Activated T-helper 9 cell treated with anti-CD3 and anti-CD28 coated beads, Interleukin-2, amount 50 U/mL, for 16 hours (primary cell): ENCODE measurements at places on chromosomes 2 and 18.

DNA sequence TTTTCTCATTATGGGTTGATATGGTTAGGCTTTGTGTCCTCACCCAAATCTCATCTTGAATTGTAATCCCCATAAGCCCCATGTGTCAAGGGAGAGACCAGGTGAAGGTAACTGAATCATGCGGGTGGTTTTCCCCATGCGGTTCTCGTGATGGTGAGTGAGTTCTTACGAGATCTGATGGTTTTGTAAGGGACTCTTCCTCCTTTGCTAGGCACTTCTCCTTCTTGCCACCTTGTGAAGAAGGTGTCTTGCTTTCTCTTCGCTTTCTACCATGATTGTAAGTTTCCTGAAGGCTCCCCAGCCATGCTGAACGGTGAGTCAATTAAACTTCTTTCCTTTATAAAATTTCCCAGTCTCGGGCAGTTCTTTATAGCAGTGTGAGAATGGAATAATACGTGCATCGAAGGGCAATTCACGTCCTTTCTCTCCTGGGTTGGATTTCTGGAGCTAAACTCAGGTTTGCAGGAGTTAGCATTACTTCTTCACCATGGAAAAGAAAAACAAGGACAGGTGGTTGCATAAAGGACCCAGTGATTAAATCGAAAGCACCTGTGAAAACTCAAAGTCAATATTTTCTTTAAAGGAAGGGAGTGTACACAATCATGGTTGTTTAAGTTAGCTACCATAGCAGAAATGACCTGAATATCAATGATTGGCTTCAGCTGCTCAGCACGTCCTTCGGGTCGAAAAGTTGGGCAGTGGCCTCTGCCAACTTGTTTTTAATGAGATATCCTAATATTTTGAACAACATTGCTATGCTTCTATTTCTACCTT lies 54.1 kb downstream of the CDC42EP3 start:
- no peak for DNase-seq

DNA sequence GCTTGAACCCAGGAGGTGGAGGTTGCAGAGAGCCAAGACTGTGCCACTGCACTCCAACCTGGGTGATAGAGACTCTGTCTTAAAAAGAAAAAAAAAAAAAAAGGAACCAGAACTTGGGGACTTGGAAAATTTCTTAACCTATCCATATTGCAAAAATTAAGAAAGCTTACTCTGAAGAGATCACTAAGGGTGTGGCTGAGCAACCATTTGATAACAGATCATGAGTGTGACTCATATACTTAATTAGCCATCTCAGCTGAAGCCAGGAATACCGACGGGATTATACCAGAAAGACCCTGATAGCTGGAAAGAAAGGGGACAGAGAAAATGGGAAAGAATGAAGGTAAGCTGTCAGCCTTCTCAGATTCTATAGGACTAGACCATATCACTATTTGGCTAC lies 7.1 kb upstream of the ADD2 start:
- no peak for DNase-seq

DNA sequence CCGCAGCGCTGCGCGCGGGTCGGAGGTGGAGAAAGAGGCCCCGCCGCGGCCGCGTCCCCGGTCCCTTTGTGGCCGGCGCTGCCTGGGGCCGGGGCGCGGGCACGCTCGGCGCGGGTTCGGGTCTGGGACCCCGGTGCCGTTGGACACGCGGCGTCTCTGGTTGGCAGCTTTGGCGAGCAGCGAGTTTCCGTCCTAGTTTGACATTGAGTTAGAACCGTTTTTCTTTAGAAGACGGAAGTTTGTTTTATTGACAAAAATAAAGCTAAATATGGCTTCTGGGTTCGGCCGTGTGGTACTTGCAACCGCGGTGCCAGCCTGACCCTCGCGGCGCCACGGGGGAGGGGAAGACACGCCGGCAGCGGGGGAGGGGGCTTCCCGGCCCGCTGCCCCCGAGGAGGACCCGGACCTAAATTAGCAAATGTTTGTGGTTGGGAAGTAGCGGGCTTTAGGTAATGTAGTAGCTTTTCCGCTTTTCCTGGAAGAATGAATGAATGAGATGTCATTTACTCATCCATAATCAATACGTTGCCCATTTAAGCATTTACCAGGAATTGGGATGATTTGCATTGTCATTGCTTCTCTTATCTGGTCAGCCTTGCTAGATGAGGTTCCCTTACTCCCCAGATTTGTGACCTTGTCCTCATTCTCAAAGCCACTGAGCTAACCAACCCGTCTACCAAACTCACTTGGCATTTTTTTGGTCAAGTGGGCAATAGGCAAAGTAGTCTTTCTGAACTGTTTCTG lies 530 bp downstream of the GALNT1 start:
- DNase-seq = no peak

GRCh38 chr2:8877894-8878293 lies 40.5 kb upstream of the KIDINS220 start:
- no peak for DNase-seq

DNA sequence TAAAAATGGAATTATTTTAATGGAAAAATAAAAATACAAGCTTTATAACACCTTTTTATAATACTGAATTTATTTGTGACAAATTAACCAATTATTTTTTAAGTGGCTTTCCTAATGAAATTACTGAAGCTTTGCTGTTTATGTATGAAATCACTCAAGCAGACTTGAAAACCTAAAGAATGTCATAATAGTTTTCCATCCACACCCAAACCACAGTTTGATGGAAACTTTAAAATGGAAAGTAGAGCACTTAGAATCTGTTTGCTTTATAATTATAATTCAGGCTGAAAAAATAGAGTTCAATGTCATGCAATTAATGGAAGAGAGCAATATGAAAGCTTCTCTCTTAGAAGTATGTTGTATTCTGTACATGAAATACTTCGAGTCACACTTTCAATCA lies 31.6 kb upstream of the WDR75 start:
- DNase-seq = no peak

DNA sequence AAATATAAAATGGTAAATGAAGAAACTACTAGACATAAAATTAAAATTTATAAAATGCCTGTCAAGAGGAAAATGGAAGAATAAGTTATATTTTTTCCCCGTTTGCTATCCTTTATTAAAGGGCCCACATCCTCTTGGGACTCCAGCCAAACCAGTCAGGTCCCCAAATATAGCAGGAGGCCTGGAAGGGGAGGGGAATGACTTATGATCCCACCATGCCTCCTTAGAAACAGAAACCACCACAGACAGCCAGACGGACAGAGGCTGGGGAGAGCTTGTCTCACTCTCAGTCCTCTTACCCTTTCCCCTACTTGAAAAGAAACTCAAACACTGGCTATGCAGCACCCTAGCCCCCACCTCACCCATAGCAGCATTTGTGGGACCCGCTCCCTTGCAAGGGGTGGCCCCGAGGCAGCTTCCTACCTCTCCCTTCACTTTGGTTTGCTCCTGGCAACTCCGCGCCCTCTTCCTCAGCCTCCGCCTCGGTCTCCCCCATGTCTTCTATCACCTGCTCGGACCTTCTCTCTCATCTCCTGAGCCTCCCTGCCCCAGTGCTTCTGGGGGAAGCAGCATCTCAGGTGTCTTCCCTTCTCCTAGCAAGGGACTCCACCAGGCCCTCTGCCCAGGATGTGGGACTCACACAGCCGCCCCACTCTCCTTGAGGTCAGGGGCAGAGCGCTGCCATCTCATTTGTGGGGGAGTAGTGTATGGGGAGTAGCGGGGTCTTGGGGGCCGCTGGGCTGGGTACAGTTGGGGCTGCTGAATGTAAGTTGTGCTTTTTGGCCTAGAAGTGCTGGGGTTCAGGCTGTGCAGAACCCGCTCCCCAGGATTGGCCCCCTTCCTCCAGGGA lies 37.4 kb upstream of the ANKRD62 start:
- no peak for DNase-seq

DNA sequence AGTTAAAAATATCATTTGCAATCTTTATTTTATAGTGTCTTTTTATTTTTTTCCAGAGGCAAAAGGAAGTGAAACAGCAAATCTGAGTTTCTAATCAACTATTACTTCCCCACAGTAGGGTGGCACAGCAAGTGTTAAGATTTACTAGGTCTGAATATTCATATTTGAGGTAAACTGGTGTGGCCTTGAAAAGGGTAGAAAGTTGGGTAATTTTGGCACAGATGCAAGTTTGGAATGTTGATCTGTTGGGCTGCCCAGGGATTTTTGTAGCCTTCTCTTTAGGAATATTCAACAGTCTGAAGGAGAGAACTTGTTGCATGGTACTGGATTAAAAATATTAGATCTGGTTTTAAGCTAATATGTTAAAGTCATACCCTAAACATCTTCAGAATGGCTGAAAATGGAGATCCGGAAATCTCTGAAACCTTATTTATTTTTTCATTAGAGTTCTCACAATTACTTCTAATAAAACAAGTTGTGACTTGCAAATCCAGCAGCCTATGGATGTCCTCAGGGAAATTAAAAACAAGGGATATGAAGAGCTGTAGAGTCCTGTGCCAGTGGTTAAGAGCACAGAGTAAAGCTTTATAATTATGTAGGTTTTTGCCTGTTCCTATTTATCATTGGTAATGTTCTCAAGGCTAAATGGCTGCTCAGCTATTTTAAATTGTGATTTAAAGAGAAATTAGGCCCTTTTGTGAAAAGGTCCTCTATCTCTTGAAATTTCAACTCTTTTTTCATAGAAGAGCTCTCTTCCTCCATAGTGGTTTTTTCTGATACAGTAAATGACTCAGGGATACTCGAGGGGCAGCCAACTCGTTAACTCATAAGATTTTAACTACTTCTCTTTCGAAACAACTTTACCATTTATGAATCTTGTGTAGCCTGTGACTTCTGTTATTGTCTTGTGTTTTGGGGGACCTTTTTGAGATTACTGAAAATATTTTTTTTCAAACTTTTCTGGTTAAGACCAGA lies 11.0 kb downstream of the TANK start:
- no peak for DNase-seq

DNA sequence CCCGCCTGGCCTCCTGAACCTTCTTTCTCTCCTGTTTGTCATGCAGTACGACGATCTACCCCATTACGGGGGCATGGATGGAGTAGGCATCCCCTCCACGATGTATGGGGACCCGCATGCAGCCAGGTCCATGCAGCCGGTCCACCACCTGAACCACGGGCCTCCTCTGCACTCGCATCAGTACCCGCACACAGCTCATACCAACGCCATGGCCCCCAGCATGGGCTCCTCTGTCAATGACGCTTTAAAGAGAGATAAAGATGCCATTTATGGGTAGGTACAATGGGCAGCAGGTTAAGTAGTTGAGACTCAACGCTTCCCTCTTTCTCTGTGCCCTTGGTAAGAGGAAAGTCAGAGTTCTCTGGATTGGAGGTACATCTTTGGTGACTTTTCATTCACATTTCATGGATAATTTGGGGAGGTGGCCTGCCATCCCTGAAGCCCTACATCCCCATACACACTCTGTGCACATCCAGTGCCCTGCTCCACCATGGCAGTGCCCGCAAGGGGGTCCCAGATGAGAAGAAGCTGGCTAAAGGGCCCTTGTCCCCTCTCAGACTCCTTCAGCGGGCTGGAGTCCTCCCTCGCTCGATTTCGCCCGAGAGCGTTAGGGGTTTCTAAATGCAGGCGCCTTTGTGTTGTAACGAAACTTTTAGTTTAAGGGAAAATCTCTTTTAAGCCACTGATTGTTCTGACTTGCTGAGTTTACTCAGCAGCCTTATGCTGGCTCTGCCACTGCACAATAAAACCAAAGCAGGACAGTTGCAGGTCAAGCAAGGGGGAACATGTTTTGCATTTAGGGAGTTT lies 3.0 kb downstream of the MEIS1 start:
- DNase-seq = no peak

- no peak for DNase-seq
These were observed 71.1 kb downstream of the ZDBF2 start for GRCh38 chr2:206345606-206346005.

- DNase-seq = no peak
These were observed 306.2 kb upstream of the CXCR4 start for GRCh38 chr2:136424112-136424511.

GRCh38 chr2:23456396-23456795 lies 71.4 kb downstream of the KLHL29 start:
- no peak for DNase-seq

GRCh38 chr2:160241251-160242137 lies 41.4 kb upstream of the ITGB6 start:
- no peak for DNase-seq

- no peak for DNase-seq
These were observed 129.0 kb downstream of the CABYR start for GRCh38 chr18:24267878-24268277.

DNA sequence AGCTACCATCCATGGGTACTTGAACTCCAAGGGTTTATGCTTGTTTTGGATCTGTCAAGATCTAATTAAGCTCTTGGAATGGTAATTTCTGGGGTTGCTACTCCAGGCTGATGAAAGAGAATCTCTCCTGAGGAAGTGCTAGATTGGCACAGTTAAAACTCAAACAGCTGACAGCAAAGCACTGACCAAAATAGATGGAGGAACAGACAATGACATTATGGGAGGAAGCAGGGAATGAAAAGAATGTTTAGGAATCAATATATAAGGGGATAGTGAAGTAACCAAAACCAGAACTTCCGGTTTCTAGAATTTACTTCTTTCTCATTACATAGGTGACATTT lies 6.3 kb downstream of the THUMPD2 start:
- DNase-seq = no peak

- DNase-seq = no peak
These were observed 36.5 kb downstream of the MGAT5 start for GRCh38 chr2:134290358-134290757.

- no peak for DNase-seq
These were observed 6.7 kb downstream of the AOX1 start for GRCh38 chr2:200592406-200593075.

- DNase-seq = no peak
These were observed 59.1 kb downstream of the VSNL1 start for GRCh38 chr2:17599617-17600016.

DNA sequence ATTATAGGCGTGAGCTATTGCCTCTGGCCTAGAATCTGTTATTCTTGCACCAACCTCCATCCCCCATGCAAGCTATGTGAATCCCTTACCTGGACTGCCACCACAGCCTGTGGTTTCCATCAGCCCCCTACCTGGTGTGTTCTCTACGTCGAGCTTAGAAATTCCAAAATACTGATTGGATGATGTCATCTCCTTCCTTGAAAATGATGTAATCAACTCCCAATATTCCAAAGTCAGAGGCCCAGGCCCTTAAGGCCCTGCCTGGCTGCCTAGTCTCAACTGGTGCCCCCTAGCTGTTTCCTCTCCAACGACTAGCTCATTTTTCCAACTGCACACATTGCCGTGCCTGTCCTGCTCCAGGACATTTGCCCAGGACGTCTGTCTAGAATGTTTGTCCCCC lies 41.3 kb upstream of the GBX2 start:
- DNase-seq = no peak

DNA sequence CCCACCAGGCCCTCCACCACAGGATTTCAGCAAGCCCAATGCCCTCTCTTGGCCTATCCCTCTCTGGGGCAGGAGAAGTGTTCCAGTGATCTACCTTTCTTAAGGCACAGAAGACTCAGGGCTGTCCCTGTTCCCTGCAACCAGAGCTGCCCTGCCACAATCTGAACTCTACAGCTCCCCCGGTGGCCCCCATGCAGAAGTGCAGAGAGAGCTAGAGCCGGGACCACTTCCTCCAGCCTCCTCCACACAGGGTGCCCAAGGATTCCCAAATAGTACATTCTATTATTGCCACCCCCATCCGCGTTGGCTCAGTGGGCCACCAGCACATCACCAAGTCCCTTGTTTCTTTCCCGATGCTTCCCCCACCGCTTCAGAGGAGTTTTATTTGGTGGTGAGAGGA lies 114.8 kb upstream of the PTPRM start:
- DNase-seq = no peak
